CD14-positive monocyte (primary cell): ENCODE measurements at places on chromosomes 16 and 17.

GRCh38 chr16:55574811-55575210 is 8.3 kb downstream of the CAPNS2 start:
- DNase-seq: no peak

DNA sequence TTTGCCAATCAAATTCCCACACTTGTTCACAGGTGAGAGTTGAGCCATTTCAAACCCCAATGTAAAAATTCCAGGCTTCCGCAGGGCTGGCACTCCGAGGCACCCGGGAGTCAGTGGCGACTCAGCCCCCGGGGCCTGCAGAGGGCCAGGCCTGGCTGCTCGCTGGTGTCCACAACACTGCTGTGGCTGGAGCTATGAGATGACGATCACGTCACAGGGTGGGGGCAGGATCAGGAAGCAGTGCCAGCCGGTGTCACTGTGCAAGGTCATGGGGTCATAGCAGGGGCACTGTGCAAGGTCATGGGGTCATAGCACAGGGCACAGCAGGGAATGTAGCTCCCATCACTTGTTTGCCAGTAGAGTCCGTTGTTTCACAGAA is 7.8 kb downstream of the VPS4A start:
- no peak for DNase-seq

DNA sequence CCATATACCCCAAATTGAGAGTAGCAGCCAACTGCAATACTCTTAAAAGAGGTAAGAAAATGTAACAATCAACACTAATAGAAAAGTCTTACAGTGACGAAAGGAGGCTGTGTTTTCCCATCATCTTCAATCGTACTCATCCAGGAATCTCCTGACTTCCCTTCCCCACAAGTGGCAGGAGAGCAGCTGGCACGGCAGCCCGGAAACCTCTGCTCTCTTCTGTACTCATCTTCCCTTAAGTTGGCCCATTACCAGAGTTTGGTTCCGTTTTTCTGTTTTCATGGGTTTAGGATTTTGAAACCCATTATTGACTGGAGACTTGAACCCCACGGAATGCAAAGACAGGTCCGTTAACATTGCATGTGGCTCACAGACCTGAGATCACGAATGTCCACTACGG is 11.7 kb upstream of the CD300H start:
- peak; percentile 45 for DNase-seq

- DNase-seq: no peak
Observed at GRCh38 chr16:55379876-55380390, 55.9 kb downstream of the IRX6 start.

GRCh38 chr17:82061047-82061925 is 4.3 kb downstream of the DUS1L start:
- no peak for DNase-seq

GRCh38 chr17:69717214-69717613 is 302.7 kb downstream of the MAP2K6 start:
- DNase-seq: no peak

GRCh38 chr17:67467500-67468455 is 90.7 kb downstream of the PITPNC1 start:
- no peak for DNase-seq

DNA sequence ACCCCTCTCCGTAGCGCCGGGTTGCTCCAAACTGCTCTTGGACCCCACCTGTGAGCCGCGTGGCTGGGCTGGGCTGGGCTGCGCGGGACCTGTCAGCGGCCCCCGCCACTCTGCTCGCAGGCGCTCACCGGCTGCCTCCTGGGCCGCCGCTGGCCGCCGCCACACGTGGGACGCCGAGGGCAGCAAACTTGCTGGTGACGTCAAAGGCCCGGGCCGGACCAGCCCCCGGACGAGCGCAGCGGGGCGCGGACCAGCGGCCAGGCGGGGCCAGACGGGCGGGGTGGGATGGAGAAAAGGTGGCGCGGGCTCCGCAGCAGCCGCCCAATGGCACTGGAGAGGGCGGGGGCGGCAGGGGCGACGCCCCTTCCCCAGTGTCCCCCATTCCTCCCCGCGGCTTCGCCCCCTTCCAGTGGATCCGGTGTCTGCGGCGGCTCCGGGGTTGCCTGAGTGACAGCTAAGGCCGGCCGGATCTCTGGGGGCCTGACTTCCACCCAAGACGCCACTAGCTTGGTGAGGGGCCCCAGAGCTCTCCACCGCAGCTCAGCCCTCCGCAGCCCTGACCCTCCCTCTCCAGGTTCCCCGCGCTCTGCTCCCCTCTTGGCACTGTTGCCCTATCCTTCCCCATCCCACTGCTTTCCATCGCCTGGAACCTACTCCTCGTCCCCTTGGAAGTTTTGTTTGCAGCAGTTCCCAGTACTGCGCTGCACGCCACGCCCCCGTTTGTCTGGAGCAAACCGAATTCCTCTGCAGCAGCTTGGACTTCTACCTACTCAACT is at the start of gene HS3ST3A1:
Gene HS3ST3A1 (minus strand): TSS at position 154 of the 776 bp plus-strand sequence. CDS start 800 bp downstream, outside the sequence.
- DNase-seq: no peak

GRCh38 chr17:16516594-16517051 is 24.6 kb upstream of the LRRC75A start:
- DNase-seq: no peak

- DNase-seq: no peak
Observed at GRCh38 chr16:67780847-67781564, 25.4 kb downstream of the RANBP10 start.

DNA sequence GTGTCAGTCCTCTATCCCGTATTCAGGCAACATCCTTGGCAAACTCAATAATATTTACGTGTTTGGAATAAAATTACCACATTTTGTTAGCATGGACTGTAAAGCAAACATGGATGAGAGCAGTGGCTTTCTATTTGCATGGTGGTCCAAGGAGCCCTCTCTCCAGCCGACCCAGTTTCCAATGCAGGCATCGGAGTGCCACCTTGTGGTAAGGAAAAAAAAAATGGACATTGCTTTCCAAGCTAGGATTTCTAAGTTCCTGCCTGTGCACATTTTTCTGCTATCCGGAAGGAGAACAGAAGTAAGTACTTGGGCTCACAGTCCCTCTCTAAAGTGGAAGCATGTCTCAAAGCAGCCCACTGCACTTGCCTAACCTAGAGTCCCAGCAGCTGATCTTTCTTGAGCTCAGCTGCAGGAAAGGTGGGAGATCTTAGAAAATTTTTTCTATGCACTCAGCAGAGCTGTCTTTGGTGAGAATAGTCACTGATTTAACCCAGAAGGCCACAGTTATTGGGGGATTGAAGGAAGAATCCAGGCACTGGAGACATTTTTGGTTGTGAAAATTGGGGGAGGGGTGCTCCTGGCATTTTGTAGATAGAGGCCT is 46.0 kb upstream of the ERCC4 start:
- no peak for DNase-seq

DNA sequence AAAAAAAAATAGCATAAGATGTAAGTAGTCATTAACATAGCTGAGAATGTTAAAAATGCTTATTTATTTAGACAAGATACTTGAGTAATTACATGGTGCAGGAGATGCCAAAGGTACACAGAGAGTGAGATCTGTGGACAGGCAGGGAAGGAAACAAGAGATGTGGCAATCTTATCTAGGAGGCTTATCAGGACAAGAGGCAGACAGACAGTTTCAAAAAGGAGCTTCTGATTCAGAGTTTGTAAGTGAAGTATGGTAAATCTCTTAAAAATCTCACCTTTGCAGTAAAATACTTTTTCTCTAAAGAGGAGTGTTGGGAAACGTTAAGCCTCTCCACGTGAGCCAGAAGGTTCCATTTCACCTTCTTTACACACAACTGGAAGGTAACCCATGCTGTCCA is 19.9 kb upstream of the GHDC start:
- DNase-seq: no peak

- no peak for DNase-seq
Observed at GRCh38 chr17:28395968-28396367, 10.0 kb downstream of the SLC46A1 start.

DNA sequence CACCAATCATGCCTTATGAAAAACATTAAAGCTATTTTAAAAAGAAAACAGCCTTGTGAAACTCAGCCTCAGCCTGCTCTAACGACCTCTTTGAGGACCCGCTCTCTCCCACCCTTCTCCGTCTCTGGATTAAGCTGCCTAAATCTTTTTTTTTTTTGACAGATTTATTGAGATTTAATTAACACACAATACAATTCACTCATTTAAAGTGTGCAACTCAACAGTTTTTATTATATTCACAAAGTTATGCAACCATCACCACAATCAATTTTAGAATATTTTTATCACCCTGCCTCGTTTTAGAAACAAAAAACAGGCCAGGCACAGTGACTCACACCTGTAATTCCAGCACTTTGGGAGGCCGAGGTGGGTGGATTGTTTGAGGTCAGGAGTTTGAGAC is 8.4 kb downstream of the CDR2L start:
- DNase-seq: no peak

GRCh38 chr17:72461757-72462156 is 340.9 kb downstream of the SOX9 start:
- no peak for DNase-seq

GRCh38 chr16:80695020-80695419 is 109.4 kb downstream of the CDYL2 start:
- no peak for DNase-seq

DNA sequence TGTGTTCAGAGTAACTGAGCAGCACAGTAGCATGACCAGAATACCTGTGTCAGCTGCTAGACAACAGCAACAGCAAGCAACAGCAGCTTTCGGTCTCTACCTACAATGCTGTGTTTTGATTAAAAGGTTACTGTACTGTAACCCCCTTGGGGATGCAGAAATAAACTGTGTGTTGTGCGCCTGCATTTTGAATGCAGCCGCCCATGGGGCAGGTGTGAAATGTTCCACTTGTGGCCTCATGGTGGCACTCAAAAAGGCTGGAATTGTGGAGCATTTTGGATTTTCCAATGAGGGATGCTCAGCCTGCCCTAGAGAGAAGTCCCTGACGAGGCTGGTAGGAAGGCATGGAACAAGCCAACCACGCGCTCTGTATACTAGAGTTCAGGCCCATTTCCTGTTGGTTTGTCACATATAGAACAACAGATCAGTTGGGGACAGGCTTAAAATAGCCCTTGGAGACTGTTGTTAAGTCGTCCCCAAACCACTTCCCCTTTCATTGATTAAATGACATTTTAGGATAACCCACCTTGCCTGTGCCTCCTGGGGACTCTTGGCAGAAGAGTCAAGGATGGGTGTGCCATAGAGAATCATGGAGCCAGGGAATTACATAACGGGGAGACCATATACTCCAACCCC is 27.1 kb downstream of the SCPEP1 start:
- peak; percentile 6 for DNase-seq

DNA sequence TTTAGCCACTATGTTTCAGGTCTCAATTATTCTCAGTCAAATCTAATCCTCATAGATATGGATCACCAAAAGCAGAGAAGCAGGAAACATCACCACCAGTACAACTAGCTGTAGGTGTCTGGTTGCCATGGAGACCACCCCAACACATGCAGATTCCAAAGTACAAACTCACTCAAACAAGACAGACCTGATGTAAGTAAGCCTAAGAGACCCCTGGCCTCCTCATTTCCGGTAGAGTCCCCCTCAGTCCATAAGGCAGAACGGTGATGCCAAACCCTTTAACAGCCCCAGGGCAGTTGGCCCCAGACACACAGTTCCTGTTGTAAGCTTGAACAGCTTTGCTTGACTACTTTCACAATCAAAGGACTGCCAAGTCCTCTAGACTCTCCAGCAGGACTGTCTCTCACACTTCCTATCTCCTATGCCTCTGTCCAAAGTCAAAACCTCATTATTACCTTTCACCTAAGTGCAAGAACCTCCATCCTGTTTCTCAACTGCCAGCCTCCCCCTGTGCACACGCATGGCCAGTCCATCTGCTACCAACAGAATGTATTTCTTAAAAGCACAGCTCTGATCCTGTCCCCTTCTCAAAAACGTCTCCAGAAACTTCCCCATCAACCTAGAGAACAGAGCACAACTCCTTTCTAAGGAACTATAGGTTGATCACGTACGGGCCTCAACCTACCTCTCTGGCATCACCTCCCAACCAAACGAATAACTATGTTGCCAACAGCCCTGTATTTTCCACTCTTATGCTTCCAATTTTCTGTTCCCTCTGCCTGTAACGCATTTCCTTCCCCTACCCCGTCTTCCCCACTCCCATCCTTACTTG is 23.9 kb downstream of the SLC39A11 start:
- DNase-seq: no peak

DNA sequence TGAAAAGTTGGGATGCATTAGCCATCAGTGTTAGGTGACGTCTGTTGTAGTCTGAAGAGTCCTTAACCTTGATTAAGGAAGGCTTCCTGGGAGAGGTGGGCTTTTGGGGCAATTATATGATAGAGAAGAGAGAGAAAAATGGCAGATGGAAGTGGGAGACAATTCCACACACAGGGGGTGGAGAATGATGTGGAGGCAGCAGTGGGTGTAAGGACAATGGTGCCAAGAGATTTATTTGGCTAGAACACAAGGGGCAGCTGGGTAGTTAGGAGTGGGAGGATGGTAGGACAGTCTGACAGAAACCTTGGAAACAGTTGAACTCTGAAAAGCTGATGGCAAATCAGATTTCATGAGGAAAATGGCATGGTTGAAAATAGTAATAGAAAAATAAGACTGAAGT is 10.7 kb upstream of the DUSP14 start:
- no peak for DNase-seq

DNA sequence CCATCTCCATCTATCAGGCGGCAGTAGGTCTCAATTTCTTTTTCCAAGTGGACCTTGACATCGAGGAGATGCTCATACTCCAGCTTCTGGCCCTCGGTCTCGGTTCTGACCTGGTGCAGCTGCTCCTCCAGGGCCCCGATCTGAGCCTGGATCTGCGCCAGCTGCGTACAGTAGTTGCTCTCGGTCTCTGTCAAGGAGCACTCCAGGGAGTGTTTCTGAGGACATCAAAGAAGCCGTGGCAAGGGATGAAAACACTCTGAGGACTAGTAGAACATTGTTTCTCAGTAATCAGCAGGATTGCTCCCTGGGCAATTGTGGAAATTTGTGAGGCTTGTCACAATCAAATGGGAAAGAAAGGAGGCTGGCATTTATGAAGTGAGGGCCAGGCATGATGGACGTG is 5.9 kb downstream of the KRT28 start:
- no peak for DNase-seq

DNA sequence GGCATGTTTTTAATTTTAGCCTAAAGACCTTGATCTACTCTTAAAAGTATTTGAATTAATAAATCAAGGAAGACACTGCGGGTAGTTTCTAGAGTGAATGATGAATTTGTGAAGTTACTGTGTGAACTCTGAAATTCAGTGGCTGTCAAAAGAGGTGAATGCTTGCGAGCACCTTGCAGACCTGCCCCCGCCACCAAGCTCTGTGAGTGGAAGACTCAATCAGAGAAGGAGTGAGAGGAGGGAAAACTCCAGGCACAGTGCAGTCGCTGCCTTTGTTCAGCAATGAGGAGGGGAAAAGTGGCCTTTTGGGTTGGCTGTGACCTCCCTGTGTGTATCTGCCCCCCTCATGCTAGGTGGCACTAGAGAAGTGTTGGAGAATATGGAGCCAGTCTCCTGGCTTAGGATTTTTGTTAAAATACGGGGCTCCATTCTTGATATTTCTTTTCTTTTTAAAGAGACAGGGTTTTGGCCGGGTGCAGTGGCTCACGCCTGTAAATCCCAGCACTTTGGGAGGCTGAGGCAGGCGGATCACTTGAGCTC is 53.0 kb downstream of the LDHD start:
- DNase-seq: no peak

- DNase-seq: no peak
Observed at GRCh38 chr17:10292057-10292937, 80.5 kb downstream of the MYH13 start.
